ENCODE measurements at places on chromosomes 2 and 18.

- DNase-seq: no peak
These were observed 114.9 kb upstream of the SULT1C3 start for GRCh38 chr2:108124736-108125495.

- DNase-seq: no peak
These were observed 603.6 kb upstream of the PIK3C3 start for GRCh38 chr18:41351430-41351829.

GRCh38 chr2:105541189-105542050 lies 142.6 kb upstream of the FHL2 start:
- DNase-seq: no peak

- DNase-seq: no peak
These were observed 92.4 kb upstream of the ITGA6 start for GRCh38 chr2:172334988-172335387.

DNA sequence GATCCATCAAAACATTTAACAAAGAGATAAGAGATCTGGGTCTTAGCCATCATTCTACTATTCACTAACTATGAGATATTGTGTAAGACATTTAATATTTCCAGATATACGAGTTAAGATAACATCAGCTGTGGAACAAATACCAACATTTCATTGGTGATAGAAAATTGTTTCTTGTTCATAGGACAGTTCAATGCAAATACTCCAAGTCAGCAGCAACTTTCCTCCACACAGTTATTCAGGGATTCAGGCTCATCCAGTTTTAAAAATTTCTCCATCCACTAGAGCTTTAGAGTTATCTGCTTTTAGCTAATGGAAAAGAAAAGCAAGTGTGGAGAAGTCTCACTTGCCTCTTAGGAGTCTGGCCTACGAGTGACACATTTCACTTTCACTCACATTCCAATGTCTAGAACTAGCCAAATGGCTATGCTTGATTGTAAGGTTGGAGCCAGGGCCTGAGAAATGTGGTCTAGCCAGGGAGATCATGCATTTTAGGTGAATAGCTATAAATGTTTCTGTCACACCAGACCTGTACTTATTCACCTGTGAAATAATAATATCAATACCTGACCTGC lies 119.3 kb upstream of the MAPRE2 start:
- no peak for DNase-seq

GRCh38 chr2:111121028-111121827 lies 514 bp downstream of the BCL2L11 start:
- DNase-seq: peak; percentile 54

GRCh38 chr18:50706199-50706598 lies 113.6 kb downstream of the MRO start:
- no peak for DNase-seq

- no peak for DNase-seq
These were observed 94.4 kb upstream of the HDAC4 start for GRCh38 chr2:239495175-239495574.

GRCh38 chr2:79622508-79622907 lies 109.7 kb downstream of the CTNNA2 start:
- no peak for DNase-seq

DNA sequence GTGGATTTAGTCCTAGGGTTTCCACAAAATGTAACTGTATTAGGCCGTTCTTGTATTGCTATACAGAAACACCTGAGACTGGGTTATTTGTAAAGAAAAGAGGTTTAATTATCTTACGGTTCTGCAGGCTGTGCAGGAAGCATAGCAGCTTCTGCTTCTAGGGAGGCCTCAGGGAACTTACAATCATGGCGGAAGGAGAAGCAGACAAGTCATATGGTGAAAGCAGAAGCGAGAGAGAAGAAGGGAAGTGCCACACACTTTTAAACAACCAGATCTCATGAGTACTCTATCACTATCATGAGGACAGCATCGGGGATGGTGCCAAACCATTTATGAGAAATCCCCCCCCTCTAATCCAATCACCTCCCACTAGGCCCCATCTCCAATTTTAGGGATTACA lies 9.5 kb upstream of the CCDC68 start:
- peak; percentile 47 for DNase-seq

All from CD14-positive monocyte (primary cell).